ENCODE measurements at places on chromosomes 4 and X.

DNA sequence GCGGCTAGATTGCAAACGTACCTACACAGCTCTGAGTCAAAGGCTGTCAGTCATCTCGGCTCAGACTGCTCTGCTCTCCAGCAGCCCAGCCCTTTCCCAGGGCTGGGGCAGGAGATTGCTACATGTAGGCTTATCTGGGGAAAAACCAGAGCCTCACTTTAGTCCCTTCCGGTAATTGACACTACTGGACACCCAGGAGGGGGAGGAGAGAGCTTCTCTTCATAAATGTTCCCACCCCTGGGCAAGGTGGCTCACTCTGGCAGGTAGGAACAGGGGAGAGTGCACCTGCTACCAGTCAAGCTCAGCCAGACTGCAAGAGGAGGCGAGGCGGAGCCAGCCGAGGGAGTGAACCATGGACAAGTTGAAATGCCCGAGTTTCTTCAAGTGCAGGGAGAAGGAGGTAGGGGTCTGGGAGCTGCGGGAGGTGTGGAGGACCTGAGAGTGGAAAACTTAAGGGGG lies at the start of gene SLC6A14:
TSS of gene SLC6A14 (plus strand) at position 249 of the 459 bp plus-strand sequence. CDS start at position 353, 104 bp downstream.
- DNase-seq = peak; percentile 78
- no peaks in the 10 kb centered on the region for H3K4me1 ChIP-seq
- no peaks in the 10 kb centered on the region for H3K27me3 ChIP-seq
- H3K4me3 ChIP-seq = peak within 1 kb of the TSS; percentile 36
- no peaks in the 10 kb centered on the region for H3K36me3 ChIP-seq
- H3K27ac ChIP-seq = no peak within 1 kb of the TSS

- no peaks in the 10 kb centered on the region for H3K4me1 ChIP-seq
- H3K4me3 ChIP-seq = no peak overlapping the region
- H3K27ac ChIP-seq = no peak overlapping the region
- DNase-seq = no peak
- no peaks in the 10 kb centered on the region for H3K27me3 ChIP-seq
- no peaks in the 10 kb centered on the region for H3K36me3 ChIP-seq
Observed at GRCh38 chr4:18441676-18442075, 420.1 kb upstream of the LCORL start.

DNA sequence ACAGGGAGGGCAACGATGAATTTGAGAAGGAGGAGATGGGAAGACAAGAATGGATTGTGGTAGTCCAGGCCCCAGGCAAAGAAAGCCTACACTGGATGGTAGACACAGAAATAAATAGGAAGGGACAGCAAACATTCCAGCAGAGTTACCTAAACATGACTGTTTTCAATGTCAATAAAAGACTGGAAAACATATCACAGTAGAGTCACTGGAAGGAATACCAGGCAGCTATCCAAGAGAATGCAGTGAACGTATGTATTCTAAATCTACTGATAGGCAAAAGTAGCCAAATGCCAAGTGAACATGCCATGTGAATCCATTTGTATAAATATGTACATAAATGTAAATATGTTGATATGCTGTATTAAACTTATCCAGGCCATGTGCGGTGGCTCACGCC lies 183.0 kb downstream of the PALLD start:
- no peaks in the 10 kb centered on the region for H3K36me3 ChIP-seq
- no peaks in the 10 kb centered on the region for H3K4me1 ChIP-seq

DNA sequence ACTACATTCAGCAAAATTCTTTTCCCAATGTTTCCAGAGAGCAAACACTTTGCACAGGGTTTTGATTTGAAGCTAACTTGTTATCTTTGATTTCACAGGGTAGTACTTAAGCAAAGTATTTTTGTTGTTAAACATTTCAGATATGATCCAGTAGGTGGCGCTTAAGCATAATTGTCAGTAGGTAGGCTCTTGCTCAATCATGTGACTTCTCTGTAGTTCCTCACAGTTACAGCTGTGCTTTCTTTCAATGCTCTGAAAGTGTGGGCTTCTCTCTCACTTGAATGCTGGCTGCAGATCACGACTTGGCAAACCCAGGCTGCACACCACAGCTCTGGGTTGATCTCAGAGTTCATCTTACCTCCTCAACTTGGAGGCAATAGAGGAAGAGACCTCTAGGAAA lies 1016.5 kb downstream of the SH3BGRL start:
- no peak overlapping the region for H3K4me3 ChIP-seq
- no peaks in the 10 kb centered on the region for H3K4me1 ChIP-seq
- no peak overlapping the region for H3K27ac ChIP-seq

- H3K36me3 ChIP-seq = no peaks in the 10 kb centered on the region
- no peak overlapping the region for H3K27ac ChIP-seq
- H3K4me1 ChIP-seq = no peaks in the 10 kb centered on the region
- no peak overlapping the region for H3K4me3 ChIP-seq
Observed at GRCh38 chrX:106247162-106247561, 79.1 kb downstream of the PWWP3B start.

DNA sequence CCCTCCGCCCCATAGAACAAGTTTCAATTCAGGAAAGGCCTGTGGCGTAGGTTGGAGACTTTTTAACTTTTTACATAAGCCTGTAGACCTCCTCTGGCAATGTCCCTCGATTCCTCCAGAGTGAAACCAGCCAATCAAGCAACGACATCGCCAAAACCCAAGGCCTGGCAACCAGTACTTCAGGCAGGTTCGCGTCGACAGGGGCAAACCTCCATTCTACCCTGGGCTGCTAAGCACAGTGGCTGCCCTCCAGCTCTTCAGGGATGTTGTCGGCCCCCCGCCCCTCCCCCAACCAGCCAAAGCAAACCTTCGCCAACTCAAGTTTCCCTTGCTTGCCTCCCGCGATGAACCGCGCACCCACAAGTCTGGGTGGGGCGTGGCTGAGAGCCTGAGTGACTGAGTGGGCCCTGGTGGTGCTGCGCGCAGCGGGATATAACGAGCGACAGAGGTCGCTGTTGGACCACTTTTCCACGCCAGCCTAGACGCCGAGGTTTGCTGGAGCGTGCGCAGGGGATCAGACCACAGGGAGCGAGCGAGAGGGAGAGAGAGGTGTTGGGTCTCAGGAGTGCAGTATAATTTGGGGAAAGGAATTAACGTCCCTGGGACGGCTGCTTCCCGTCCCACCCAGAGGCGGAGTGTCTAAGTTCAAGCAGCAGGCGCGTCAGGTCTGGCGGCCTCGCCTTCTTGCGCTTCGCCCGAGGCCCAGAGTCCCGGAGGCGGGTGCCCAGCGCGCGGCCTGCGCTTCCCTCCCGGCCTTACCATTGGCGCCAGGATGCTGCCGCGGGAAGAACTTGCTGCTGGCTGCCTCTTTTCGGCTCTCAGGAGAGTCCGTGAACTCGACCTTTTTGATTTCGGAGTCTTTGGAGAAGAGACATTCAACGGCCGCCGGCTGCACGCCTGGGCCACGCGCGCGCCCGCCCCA lies 9.0 kb upstream of the PITX2 start:
- DNase-seq = peak; percentile 84
- H3K27me3 ChIP-seq = peaks cover 100% of the 10 kb centered on the region
- peaks cover 14% of the 10 kb centered on the region for H3K4me1 ChIP-seq
- peak overlapping the region; percentile 32 for H3K4me3 ChIP-seq
- H3K27ac ChIP-seq = no peak overlapping the region

DNA sequence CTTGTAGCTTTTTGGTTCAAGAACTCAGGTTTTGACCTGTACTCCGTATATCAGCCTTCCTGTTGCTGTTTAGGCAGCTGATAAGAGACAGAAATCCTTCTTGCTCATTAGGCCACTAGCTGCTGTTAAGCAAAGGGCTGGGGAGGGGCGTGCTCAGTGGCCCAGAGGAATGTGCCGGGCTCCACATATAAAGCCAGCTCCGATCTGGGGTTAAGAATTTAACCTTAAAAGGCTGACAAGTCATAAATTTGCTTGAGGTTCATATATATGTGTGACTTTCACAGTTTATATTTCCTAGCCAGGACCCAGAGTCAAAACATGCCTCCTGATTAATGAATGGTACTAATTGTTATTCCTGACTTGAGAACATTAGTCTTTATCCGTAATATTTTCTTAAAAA lies 15.3 kb downstream of the GPC3 start:
- H3K27ac ChIP-seq = no peak overlapping the region
- no peaks in the 10 kb centered on the region for H3K36me3 ChIP-seq
- no peak overlapping the region for H3K4me3 ChIP-seq
- no peaks in the 10 kb centered on the region for H3K4me1 ChIP-seq

GRCh38 chr4:98557194-98557892 lies 101.1 kb downstream of the TSPAN5 start:
- no peaks in the 10 kb centered on the region for H3K36me3 ChIP-seq
- no peak overlapping the region for H3K4me3 ChIP-seq
- peaks cover 3% of the 10 kb centered on the region for H3K4me1 ChIP-seq
- no peak for DNase-seq

Data from upper lobe of right lung (tissue), 1 donor.